ENCODE measurements at places on chromosomes 4 and X. TPM values are rescaled to one million over a fixed set of nuclear protein-coding genes. Genes with fewer than 3 reads are reported as not detected.

ZFP42 gene
- total RNA-seq = 0.05 TPM

ATRX gene
- total RNA-seq = 85.8 TPM

SPATA4 gene
- total RNA-seq = not detected

MSX1 gene
- total RNA-seq = 3.4 TPM

SNCA gene
- total RNA-seq = 6.0 TPM

TRAM1L1 gene
- 0.72 TPM for total RNA-seq

MID1 gene
- 32.4 TPM for total RNA-seq

SLC38A5 gene
- 1.1 TPM for total RNA-seq

RTL5 gene
- total RNA-seq = 11.0 TPM

CC2D2A gene
- total RNA-seq = 3.6 TPM

SSX7 gene
- not detected for total RNA-seq

DNA sequence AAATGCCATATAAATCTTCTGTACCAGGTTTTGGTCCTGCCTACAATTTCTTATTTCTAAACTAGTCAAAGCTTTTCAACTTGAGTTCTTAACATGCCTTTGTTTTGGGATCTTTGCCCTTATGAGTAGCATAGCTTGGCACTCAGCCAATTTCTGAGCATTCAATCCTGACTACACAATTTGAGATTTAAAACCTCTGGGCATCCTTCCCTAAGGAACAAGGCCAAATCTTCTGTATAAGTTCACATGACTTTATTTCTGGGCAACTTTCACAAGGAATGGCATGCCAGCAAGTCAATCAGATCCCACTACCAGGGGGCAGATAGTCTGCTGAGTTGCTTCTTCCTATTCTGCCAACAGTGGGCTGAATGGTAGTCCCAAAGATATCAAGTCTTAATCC is 254.2 kb downstream of the ADAMTS3 start:
- DNase-seq = no peak

GRCh38 chr4:165059386-165059785 is 5.7 kb downstream of the TRIM75 start:
- DNase-seq = no peak

GRCh38 chr4:22859318-22859717 is 166.6 kb downstream of the GBA3 start:
- no peak for DNase-seq

GRCh38 chrX:109890910-109891502 is 111.9 kb upstream of the TMEM164 start:
- peak; percentile 47 for DNase-seq

GRCh38 chr4:107877361-107877760 is 52.6 kb downstream of the SGMS2 start:
- DNase-seq = no peak

GRCh38 chr4:30924495-30924894 is 204.3 kb downstream of the PCDH7 start:
- no peak for DNase-seq

DNA sequence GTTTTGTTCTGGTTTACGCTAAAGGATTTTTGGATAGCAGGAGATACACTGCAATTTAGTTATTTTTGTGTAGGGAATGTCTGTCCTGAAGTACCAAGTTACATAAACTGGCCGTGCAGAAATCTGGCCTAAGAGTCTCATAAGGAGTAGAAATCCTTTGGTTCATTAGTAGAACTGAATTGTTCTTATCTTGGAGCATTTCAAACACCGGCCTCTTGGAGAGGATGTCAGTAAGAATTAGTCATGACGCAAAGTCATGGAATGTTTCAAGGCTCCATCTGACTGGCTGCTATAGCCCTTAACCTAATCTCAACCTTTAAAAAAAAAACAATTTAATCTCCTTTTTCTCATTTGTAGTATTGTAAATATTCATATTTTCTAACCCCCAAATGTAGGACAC is 15.2 kb downstream of the PDLIM3 start:
- DNase-seq = no peak

GRCh38 chr4:85509882-85510631 is 35.1 kb downstream of the ARHGAP24 start:
- DNase-seq = no peak

GRCh38 chr4:89069481-89069880 is 12.5 kb upstream of the FAM13A start:
- no peak for DNase-seq

DNA sequence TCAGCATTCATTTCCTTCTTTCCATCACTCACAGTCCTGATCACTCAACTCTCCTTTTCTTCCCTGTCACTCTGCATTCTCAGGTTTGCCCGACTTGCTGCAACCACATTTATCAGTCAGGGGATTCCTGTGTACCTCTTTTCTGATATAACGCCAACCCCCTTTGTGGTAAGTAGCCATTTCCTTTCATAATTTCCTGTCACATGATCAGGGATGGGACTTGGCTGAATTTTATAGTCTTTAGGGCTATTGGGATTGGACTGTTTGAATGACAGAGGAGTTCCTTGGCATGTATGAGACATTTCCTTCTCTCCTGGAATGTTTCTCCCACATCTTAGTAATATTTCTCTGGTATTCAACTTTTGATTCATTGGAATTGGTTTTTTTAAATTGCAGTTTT is 11.0 kb downstream of the PGM2 start:
- no peak for DNase-seq

DNA sequence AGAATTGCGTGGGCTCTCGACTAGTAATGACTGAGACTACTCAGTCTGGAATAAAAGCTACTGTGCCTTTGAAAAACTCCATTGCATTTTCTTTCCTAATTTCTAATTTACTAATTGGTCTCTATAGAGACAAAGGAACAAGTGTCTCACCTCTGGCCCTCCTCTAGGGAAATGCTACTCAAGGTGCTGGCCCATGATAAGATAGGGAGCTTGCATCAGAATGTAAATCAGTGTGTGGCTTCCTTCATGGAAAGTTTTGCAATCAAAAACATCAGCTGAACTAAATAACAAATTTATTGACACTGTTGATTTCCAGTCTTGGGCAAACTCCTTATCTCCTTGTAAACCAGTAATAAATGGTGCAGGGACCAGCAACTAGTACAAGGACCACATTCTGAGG is 81.8 kb downstream of the SRPX start:
- no peak for DNase-seq

DNA sequence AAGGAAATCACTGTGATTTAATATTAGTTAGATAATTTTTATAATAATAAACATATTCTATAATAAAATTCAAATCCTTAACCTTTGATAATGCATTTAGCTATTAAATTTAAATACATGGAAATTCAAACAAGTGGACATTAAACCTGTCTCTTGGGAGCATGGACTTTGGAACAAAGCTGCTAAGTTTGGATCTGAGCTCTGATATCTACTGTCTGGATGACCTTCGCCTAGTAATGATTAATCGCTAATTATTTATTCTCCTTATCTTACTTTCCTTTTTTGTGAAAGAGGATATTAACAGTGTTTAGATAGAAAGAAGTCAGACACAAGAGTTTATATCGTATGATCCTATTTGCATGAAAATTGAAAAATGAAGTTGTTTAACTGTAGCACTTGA is 980.9 kb downstream of the FSTL5 start:
- no peak for DNase-seq

- no peak for DNase-seq
These were observed 2023.7 kb downstream of the ARAP2 start for GRCh38 chr4:34220601-34221000.

DNA sequence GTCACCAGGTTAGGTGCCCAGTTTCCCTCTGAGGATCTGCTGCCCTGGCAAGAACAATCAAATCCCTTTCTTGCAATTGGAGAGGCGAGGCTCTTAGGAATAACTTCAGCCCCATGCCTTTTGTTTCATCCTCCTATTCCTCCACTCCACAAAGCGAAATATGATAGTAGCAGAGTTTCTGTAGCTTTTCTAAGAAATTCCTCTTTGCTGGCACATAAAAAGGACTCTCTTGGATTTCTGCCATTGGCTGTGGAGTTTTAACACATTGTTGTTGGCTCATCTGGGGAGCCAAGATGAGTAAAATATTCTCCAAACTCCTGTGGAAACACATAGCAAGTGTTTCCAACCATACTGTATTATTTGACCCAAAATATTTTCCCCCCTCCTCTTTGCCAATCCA is 11.0 kb upstream of the ADGRG2 start:
- DNase-seq = no peak

GRCh38 chr4:38002451-38003071 is 42.4 kb downstream of the PTTG2 start:
- DNase-seq = no peak

- no peak for DNase-seq
These were observed 4.3 kb downstream of the OCIAD2 start for GRCh38 chr4:48902266-48902665.
